ENCODE measurements at places on chromosomes 6 and 20.

DNA sequence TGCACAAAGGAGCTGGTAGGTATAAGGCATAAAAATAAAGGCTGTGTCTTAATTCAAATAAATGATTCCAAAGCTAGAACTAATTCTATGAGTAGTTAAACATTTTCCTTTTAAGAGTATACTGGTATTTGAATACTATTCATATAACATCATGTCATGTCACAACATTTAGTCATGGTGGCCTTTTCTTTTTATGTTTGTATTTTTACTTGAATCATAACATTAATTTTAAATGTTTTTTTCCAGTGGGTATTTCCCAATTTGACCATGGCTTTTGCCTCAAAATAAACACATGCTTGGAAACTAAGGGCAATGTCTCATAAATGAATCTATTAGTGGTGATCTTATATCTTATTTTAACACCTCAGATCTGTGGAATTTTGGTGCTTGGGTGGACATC is 177.1 kb downstream of the CD109 start:
- H3K27me3 ChIP-seq, result no peaks in the 10 kb centered on the region
- H3K36me3 ChIP-seq, result no peaks in the 10 kb centered on the region
- no peak overlapping the region for H3K27ac ChIP-seq
- H3K4me1 ChIP-seq, result no peaks in the 10 kb centered on the region
- DNase-seq, result no peak

- no peaks in the 10 kb centered on the region for H3K27me3 ChIP-seq
- H3K36me3 ChIP-seq, result no peaks in the 10 kb centered on the region
- peaks cover 14% of the 10 kb centered on the region for H3K4me1 ChIP-seq
- peak overlapping the region; percentile 89 for H3K27ac ChIP-seq
Measured at GRCh38 chr6:116682334-116682712, 1.3 kb downstream of the KPNA5 start.

DNA sequence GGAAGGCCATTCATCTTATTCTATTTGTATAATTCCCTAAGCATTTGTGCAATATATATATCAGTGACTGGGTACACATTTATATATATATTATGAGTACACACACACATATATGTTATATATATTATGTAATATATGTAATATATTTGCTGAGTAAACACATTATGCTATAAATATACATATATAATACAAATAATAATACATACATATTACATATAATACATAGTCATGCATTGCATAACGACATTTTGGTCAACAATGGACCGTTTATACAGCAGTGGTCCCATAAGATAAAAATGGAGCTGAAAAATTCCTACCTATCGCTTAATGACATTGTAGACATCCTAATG is 11.4 kb upstream of the TMEM170B start:
- DNase-seq, result no peak
- H3K36me3 ChIP-seq, result no peaks in the 10 kb centered on the region
- no peak overlapping the region for H3K27ac ChIP-seq

GRCh38 chr20:43681468-43681942 is 14.6 kb downstream of the MYBL2 start:
- no peaks in the 10 kb centered on the region for H3K4me1 ChIP-seq
- DNase-seq, result no peak
- no peak overlapping the region for H3K4me3 ChIP-seq
- no peaks in the 10 kb centered on the region for H3K27me3 ChIP-seq
- H3K27ac ChIP-seq, result no peak overlapping the region

DNA sequence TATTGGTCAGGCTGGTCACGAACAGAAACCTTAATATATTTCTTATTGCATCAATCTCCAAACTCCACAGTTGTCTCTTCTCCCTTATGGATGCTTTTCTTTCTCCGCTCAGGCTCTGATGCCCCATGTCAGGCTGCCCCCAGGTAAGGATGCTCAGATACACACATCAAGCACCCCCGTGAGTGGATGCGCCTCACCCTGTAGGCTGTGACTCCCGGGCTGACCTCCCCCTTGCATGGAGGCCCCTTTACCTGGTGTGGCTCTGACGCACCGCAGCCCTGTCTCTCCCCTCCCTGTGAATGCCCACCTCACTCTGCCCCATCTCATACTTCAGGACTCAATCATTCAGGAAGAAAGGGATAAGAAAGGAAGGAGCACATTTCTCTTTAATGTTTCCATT is 19.1 kb upstream of the RANBP9 start:
- H3K36me3 ChIP-seq, result no peaks in the 10 kb centered on the region
- peaks cover 11% of the 10 kb centered on the region for H3K4me1 ChIP-seq
- no peak overlapping the region for H3K4me3 ChIP-seq
- H3K27ac ChIP-seq, result no peak overlapping the region

GRCh38 chr20:20473657-20474056 is 105.8 kb downstream of the INSM1 start:
- peaks cover 12% of the 10 kb centered on the region for H3K36me3 ChIP-seq
- no peaks in the 10 kb centered on the region for H3K4me1 ChIP-seq
- H3K27me3 ChIP-seq, result no peaks in the 10 kb centered on the region

DNA sequence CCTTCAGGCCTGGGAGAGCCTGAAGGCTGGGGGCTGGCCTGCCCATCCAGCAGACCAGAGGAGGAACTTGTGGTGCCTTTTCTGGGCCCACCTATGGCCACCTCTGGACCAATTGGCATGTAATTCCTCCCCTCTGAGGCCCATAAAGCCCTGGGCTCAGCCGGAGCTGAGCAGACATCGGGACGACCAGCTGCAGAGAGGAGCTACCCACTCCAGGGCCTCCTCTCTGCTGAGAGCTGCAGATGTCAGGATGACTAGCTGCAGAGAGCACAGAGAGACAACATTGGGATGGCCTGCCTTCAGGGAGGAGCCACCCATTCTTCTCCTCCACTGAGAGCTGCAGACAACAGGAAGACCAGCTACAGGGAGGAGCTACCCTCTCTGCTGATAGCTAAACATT is 370.1 kb downstream of the CD83 start:
- H3K4me3 ChIP-seq, result no peak overlapping the region
- no peaks in the 10 kb centered on the region for H3K4me1 ChIP-seq
- no peak overlapping the region for H3K27ac ChIP-seq
- no peak for DNase-seq
- no peaks in the 10 kb centered on the region for H3K27me3 ChIP-seq

GRCh38 chr20:50659975-50660670 is 31.2 kb downstream of the RIPOR3 start:
- no peak overlapping the region for H3K4me3 ChIP-seq
- peak overlapping the region; percentile 48 for H3K27ac ChIP-seq
- H3K4me1 ChIP-seq, result peaks cover 16% of the 10 kb centered on the region

DNA sequence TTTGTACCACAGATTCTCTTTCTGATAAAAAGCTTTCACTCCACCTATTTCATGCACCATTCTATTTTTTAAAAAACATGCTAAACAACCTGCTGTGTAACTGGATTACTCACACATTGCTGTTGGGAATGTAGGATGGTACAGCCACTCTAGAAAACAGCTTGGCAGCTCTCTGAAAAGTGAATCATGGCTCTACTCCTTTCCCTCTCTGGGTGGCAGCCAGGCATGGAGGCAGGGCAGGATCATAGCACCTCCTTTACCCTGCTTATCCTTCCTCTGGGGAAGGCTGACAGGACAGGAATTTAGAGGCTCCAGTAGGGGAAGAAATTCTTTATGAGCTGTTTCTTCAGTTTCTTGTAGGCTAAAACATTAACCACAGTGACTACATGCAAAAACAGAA is 6.7 kb upstream of the VNN2 start:
- H3K36me3 ChIP-seq, result no peaks in the 10 kb centered on the region
- H3K27ac ChIP-seq, result no peak overlapping the region
- H3K4me3 ChIP-seq, result no peak overlapping the region
- H3K4me1 ChIP-seq, result no peaks in the 10 kb centered on the region
- no peak for DNase-seq
- peaks cover 2% of the 10 kb centered on the region for H3K27me3 ChIP-seq

- no peak for DNase-seq
- no peaks in the 10 kb centered on the region for H3K27me3 ChIP-seq
- H3K36me3 ChIP-seq, result no peaks in the 10 kb centered on the region
- H3K4me3 ChIP-seq, result no peak overlapping the region
- H3K27ac ChIP-seq, result no peak overlapping the region
Measured at GRCh38 chr6:112348891-112349635, 1.9 kb downstream of the RFPL4B start.

GRCh38 chr6:36754582-36755434 is 57.2 kb downstream of the RAB44 start:
- H3K4me1 ChIP-seq, result peaks cover 6% of the 10 kb centered on the region
- no peak overlapping the region for H3K4me3 ChIP-seq
- no peak for DNase-seq
- H3K36me3 ChIP-seq, result no peaks in the 10 kb centered on the region

- no peak overlapping the region for H3K4me3 ChIP-seq
- H3K27ac ChIP-seq, result no peak overlapping the region
- no peak for DNase-seq
- H3K4me1 ChIP-seq, result peaks cover 14% of the 10 kb centered on the region
- no peaks in the 10 kb centered on the region for H3K27me3 ChIP-seq
- no peaks in the 10 kb centered on the region for H3K36me3 ChIP-seq
Measured at GRCh38 chr6:43968110-43968965, 158.9 kb downstream of the MRPL14 start.

- DNase-seq, result no peak
- no peaks in the 10 kb centered on the region for H3K4me1 ChIP-seq
- H3K27ac ChIP-seq, result no peak overlapping the region
- no peaks in the 10 kb centered on the region for H3K36me3 ChIP-seq
Measured at GRCh38 chr6:13261464-13261994, 66.8 kb downstream of the TBC1D7 start.

GRCh38 chr6:42925248-42925857 is 3.9 kb upstream of the CNPY3 start:
- H3K27ac ChIP-seq, result no peak overlapping the region
- no peaks in the 10 kb centered on the region for H3K36me3 ChIP-seq
- no peak overlapping the region for H3K4me3 ChIP-seq
- DNase-seq, result no peak
- H3K4me1 ChIP-seq, result peaks cover 1% of the 10 kb centered on the region
- H3K27me3 ChIP-seq, result peaks cover 15% of the 10 kb centered on the region

GRCh38 chr20:62716941-62717310 is 8.3 kb downstream of the NTSR1 start:
- no peaks in the 10 kb centered on the region for H3K36me3 ChIP-seq
- H3K27me3 ChIP-seq, result peaks cover 58% of the 10 kb centered on the region
- H3K4me3 ChIP-seq, result no peak overlapping the region
- H3K4me1 ChIP-seq, result no peaks in the 10 kb centered on the region
- no peak for DNase-seq
- H3K27ac ChIP-seq, result no peak overlapping the region

DNA sequence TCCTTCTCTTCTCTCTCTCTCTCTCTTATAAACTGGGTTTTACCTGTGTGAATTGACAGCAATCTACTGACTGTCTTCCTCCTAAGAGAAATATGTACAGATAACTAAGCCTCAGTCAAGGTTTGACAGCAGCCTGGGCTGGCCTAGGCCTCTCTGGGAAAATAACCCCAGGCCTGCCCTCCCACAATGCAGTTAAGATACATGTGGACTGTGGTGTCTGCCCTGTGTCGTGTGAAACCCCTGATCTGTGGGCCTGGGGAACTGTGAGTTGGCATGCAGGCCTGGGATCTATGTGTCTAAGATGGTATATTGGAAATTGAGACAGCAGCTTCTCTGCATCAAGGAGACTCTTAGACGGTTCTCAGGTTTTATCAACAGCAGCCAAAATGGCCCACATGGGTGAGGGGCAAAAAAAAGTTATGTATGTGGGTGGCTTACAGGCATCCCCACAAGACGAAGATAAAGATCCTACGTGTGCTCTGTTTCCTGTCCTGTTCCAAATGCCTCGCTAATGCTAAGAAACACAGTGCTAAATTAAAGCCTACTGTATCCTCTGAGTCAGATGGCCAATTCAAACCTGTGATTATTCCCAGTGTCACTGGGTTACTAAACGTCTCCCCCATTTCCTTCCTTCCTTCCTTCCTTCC is 19.0 kb downstream of the LRFN2 start:
- H3K4me3 ChIP-seq, result no peak overlapping the region
- H3K27ac ChIP-seq, result no peak overlapping the region
- no peaks in the 10 kb centered on the region for H3K4me1 ChIP-seq

DNA sequence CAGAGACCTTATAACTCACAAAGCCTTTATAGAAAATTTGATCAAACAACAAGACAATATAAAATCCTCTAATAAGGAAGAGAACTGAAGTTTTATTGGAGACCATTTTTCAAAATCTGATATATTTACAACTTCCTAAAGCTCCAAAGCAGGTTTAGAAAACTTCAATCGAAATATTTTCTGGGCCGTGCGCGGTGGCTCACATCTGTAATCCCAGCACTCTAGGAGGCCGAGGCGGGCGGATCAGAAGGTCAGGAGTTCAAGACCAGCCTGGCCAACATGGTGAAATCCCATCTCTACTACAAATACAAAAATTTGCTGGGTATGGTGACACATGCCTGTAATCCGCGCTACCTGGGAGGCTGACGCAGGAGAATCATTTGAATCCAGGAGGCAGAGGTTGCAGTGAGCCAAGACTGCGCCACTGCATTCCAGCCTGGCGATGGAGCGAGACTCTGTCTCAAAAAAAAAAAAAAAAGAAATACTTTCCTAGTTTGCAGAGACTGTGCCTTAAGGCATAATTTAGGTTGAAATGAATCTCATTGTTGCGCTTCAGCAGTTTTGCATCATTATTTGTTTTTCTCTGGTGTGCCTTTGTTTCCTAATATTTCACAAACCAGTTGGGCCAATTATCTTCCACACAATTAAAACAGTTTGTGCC is 60.6 kb upstream of the ASIP start:
- no peak for DNase-seq
- H3K4me3 ChIP-seq, result no peak overlapping the region
- H3K36me3 ChIP-seq, result no peaks in the 10 kb centered on the region

GRCh38 chr6:87277123-87277522 is 45.3 kb upstream of the SMIM8 start:
- H3K27ac ChIP-seq, result no peak overlapping the region
- no peaks in the 10 kb centered on the region for H3K36me3 ChIP-seq
- H3K4me1 ChIP-seq, result no peaks in the 10 kb centered on the region
- H3K4me3 ChIP-seq, result no peak overlapping the region
- DNase-seq, result no peak
- H3K27me3 ChIP-seq, result no peaks in the 10 kb centered on the region

DNA sequence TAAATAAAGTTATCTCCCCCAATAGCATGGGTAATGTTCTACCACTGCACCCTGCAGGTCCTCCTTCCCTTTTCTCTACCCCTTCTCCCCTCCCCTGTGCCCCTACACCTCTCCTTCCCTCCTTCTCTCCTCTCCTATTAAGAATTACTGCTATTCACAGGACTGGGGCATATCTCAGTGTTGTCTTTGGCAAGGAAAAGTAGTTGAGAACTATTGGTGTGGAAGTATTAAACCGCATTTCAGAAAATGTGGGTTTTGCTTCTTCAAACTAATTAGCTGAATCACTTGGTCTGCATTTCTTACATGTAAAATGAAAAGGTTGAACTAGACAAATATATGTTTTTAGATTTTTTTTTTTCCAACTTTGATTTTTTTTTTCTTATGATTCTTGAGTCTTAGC is 296.3 kb downstream of the CDKAL1 start:
- peaks cover 4% of the 10 kb centered on the region for H3K4me1 ChIP-seq
- no peaks in the 10 kb centered on the region for H3K27me3 ChIP-seq
- no peaks in the 10 kb centered on the region for H3K36me3 ChIP-seq
- H3K4me3 ChIP-seq, result no peak overlapping the region
- DNase-seq, result no peak
- H3K27ac ChIP-seq, result no peak overlapping the region

- H3K4me3 ChIP-seq, result no peak overlapping the region
- H3K36me3 ChIP-seq, result no peaks in the 10 kb centered on the region
- no peaks in the 10 kb centered on the region for H3K4me1 ChIP-seq
Measured at GRCh38 chr20:54535746-54536145, 60.4 kb downstream of the DOK5 start.
